Gastroesophageal sphincter (tissue), 4 donors: ENCODE measurements at places on chromosomes 11 and 22. TPM values are rescaled to one million over a fixed set of nuclear protein-coding genes. Genes with fewer than 3 reads are reported as not detected.

Gene LGR4
- 29.3 TPM for total RNA-seq

DNA sequence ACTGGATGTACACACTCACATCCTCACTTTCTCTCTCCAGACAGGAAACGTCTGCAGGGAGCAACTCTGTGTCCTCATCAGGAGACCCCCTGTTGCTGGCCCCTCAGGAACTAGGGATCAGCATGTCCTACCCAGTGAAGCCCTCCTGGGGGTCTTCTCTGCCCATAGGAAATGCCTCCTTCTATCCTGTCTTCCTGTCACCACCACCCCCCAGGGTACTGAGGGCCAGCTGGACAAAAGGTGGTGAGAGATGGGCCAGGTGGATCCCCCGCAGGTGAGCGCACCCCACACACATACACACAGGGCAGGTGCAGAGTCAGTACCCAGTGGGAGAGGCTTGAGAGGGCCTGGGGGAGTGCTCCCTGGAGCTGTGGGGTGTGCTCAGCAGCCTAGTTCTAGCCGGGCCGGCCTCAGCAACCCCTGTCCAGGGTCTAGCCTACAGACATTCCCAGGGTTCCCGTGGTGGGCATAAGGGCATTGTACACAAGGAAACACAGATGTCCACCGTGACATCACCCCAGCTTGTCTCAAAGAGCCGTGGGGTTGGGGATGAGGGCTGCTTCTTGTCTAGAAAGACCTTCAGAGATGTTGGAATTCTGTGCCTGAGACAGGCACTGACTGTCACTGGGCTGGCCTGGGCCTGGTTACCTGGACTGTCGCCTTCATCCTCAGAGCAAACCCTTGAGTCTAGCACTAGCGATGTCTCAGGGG, 9.2 kb downstream of the GP1BB start:
- no peak for ATAC-seq

GRCh38 chr11:10601837-10602236, 33.4 kb upstream of the LYVE1 start:
- ATAC-seq, result peak; percentile 7

Gene C22orf15
- total RNA-seq, result not detected

Gene MRGPRE
- total RNA-seq, result not detected
